ENCODE measurements at places on chromosomes 11 and 22.

DNA sequence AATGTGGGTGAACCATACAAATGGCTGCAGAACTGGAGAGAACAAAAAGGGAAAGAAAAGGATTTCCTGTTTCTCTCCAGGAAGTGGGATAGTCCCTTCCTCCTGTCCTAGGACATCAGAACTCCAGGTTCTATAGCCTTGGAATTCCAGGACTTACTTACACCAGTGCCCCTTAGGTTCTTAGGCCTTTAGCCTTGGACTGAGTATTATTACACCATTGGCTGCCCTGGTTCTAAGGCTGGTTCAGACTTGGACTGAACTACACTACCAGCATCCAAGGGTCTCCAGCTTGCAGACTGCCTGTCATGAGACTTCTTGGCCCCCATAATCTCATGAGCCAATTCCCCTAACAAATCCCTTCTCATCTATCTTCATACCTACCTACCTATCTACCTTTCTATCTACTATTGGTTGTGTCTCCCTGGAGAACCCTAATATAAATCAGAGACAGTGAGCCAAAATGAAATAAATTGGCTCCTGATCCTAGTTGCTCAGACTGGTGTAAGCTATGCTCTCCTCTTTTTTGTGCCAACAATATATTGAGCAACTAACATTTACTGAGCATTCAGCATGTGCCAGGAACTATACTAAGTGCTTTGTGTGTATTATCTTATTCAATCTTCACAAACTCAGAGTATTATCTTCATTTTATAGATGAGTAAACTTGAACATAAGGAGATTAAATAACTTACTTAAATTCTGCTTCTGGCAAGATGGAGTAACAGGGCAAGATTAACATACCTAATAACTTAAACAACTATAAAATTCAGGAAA lies 303.7 kb downstream of the TTC28 start:
- no peak for DNase-seq

GRCh38 chr22:41922328-41922727 lies 4.3 kb downstream of the TNFRSF13C start:
- DNase-seq = no peak

DNA sequence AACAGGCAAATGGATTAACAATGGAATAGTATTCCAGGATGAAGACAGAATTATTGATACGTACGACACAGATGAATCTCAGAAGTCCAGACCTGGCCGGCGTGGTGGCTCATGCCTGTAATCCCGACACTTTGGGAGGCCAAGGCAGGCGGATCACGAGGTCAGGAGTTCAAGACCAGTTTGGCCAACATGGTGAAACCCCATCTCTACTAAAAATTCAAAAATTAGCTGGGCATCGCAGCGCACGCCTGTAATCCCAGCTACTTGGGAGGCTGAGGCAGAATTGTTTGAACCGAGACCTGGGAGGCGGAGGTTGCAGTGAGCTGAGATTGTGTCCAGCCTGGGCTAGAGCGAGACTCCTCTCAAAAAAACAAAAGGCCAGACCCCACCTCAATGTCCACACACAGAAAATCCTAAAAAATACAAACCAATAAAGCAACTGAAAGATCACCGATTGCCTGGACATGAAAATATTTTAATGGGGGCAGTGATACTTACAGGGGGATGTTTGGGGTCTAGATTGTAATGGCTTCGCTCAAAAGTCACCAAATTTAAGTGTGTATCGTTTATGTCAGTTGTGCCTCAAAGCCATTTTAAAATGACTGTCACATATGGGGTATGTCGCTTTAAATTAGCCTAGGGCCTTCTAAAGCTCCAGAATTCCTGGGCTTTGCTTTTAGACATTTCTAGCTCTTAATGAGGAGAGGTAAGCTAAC lies 3.8 kb downstream of the RPS25 start:
- no peak for DNase-seq

DNA sequence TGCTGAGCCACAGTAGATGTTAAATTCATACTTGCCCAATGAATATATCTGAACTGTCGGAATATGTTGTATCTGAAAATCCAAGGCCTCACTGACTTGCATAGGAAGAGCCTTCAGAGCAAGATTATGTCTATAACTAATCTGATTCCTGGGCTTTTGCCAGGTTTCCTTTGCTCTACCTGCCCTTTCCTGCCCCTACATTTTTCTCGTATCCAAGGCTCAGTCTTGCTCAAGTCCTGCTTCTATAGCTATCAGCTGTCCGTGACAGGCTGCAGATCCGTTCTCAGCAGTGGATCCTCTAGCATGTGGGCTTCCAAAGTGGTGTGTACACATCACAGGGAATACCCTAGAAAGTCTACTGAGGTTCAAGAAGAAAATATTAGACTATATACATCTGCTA lies 18.8 kb upstream of the USP47 start:
- DNase-seq = no peak

DNA sequence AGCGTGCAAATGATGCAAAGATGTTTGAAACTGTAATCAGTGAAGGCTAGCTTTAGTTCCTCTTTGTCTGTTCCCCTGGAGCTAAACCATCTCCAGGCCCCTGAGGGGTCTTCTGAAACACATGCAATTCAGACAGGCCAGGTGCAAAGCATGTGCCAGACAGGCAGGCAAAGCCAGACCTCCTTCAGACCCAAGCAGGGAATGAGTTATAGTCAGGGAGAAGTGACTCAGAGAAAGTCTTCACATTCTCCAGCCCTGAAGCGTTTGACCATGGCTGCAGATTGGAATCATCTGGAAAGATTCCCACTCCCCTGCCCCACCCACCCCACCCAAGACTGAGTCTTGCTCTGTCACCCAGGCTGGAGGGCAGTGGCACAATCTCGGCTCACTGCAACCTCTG lies 187.0 kb upstream of the ISX start:
- peak; percentile 10 for DNase-seq

DNA sequence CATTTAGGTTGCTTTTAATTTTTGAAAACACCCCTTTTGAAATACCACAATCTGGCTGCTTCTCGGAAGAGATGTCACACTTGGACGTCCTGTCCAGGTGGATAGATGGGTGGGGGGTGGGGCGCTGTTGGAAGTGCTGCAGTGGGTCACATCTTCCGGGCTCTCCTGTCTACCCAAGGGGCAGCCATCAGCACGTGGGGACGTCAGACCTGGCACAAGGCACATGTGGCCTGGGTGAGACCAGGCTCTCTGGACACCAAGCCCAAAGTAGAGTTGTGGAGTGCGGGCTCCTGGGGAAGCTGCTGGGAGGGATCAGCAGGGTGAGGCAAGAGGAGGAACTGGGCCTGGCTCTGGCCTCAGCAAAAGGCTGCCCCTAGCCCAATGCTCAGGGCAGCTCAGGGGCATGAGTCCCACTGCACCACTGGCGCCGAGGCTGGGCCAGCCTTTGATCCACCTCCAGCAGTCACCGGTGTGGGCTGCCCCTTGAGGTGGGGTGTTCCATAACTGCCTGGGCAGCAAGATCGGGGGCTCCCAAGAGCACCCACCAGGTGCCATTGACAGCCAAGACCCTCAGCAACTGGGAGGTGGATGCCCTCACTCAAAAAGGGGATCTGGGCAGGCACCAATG lies 68.6 kb upstream of the CCND1 start:
- no peak for DNase-seq

DNA sequence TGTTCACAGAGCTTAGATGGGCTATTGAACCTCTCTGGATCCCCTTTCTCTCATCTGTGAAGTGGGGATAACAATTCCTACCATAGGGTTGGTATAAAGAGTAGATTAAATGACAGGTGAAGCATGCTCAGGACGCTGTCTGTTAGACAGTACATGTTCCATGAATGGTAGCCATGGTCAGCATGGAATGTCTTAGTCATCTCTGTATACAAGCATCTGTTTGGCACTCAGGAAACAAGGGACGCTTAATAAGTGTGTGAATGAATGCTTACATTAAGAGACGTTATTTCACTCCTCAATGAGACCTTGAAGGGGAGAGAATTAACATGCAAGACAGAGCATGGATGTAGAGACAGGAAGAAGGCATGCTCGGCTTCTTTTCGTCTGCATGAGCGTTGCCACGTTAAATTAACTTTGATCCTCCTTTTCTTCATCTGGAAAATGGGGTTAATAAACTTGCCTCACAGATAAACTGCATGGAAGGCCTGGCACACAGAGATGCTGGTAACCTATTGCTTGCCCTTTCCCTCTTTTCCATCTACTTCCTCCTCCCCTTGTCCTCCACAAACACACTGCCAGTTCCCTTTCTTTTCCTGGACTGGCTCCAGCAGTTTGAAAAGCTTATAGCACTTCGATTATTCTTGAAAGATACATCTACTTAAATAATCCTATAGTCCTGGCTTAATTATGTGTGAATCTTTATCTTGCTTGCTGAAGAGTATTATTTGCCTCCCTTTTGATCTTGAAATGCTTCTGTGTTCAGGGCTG lies 267.2 kb upstream of the MTNR1B start:
- DNase-seq = no peak

GRCh38 chr11:120102050-120102863 lies 35.7 kb downstream of the TRIM29 start:
- no peak for DNase-seq

- no peak for DNase-seq
These were observed 177.0 kb downstream of the KIF18A start for GRCh38 chr11:27930946-27931345.

DNA sequence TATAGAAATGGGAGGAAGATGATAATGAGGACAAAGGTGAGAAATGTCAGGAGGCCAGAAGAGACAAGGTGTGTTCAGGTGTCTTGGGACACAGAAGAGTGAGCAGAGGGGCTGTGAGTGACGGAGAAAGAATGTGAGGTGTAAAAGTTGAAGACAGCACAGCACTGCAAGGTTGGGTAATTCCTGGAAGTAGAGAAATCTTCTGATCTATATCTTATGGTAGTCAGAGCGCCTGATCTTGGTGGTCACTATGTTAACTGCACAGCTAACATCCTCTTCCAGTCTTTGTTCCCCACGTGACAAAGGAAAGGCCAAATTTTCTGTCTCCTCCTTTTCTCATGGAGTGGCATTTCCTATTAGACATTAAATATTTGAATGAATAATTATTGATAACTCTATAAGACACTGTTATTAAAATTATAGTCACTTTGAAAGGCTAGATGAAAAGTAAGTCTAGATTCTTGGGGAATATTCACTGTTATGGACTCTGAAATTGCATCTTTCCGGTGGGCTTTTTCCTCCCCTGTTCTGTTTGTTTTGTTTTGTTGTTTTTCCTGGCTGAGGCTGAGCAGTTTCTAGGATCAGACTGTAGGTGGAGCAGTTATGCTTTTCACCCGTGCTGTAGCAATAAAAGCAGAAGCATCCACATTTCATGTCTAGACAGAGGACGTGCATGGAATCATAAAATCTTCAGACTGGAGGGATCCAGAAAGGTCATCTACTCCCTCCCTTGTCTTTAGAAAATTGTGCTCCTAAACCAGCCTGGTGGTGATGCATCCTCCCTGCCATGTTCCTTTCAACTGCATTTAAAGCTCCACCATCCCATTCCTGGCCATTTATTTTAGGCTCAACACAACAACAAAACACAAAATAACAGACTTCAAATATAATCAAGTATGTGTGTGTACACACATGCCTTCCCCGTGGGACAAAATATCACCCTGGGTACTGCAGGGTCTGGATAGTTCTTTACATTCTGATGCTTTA lies 26.6 kb downstream of the SC5D start:
- no peak for DNase-seq

- DNase-seq = no peak
These were observed 970 bp downstream of the CAT start for GRCh38 chr11:34439610-34440198.

DNA sequence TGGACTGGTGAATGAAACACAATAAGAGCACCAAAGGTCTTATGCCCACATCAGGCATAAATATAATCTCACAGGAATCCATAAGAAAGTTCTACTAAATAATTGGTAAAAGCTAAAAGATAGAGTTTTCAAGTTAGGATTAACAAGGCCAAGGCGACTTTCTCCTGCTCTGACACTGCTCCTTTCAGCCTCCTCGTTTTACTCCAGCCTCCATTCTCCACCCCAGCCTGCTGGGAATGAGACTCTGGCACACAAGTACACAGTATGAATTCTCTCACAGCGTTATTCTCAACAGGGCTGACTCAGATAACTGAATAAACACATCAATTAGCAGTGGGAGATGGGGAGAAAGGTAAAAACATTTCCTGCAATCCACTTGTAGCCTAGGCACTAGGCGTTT lies 94.9 kb downstream of the APOL5 start:
- DNase-seq = no peak

DNA sequence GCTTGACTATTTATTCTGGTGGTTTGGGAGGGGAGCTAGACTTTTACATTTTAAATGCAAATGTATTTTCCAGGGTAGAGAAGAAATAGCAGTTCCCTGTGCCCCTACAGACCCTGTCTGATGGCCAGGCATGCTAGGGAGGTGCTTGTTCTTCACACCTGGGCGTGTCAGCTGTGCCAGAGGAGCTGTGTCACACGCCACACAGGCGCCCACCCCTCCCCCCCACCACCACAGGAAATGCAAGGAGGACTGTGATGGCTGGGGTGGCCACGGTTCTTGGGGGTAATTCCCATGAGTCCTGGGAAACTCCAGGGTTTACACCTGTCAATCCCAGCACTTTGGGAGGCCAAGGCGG lies 82.2 kb downstream of the FLI1 start:
- DNase-seq = no peak

- no peak for DNase-seq
These were observed 616.6 kb downstream of the TBC1D22A start for GRCh38 chr22:47379037-47379436.

GRCh38 chr11:6667733-6668374 lies 12.2 kb upstream of the DCHS1 start:
- DNase-seq = no peak

DNA sequence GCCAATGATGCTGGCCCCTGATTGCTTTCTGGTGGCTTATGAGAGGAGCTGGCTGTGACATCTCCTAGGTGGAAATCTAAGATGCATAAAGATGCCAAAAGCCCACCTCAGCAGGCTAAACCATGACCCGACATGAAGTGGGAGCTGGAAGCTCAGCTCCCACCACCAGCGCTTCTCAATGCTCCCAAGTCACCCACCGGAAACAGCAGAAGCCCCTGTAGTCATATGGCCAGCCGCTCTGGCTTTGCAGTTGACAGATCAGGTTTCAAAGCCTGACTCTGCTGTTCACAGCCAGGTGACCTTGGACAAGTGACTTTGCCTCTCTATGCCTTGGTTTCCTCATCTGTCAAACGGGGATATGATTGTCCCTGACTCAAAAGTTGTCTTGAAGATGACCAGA lies 29.1 kb upstream of the ANO1 start:
- DNase-seq = no peak

DNA sequence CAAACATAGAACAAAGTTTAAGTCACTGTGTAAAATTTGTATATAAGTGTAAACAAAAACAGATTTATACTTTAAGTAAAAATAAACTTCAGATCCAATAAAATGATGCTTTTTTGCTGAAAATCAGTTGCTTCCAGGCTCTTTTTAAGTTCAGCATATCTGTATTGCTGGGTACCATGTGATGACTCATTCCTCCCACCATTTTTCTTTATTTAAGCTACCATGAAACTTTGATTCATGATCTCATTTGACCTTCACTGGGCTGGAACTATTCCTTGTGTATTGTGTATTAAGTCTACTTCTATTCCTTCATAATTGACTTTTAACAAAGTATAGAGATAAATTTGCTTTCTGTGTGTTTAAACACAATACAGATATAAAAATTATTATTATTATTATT lies 46.3 kb upstream of the RRM1 start:
- DNase-seq = no peak

GRCh38 chr22:31630331-31631329 lies 31.4 kb downstream of the PISD start:
- no peak for DNase-seq
